ENCODE measurements at places on chromosomes 5 and 9.

DNA sequence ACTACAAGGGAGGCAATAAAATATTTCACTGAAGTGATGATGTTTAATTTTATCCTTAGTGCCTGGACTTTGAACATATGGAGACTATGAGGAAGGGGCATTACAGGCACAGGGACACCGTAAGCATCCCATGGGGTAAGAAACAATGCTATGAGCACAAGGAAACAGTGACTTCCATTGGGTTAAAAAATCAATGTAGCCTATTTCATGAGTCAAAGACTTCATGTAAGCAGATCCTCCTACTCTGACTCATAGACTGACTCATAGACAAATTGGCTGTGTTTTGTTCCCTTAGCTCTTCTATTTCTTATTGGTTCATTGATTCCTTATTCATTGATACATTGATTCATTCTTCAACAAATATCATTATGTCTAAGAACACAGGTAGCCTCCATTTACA lies 351.0 kb downstream of the PRELID2 start:
- no peak for DNase-seq

GRCh38 chr5:140381972-140382371 lies 19.7 kb upstream of the ANKHD1 start:
- DNase-seq = no peak

- DNase-seq = no peak
These were observed 16.5 kb upstream of the AHRR start for GRCh38 chr5:305050-305449.

DNA sequence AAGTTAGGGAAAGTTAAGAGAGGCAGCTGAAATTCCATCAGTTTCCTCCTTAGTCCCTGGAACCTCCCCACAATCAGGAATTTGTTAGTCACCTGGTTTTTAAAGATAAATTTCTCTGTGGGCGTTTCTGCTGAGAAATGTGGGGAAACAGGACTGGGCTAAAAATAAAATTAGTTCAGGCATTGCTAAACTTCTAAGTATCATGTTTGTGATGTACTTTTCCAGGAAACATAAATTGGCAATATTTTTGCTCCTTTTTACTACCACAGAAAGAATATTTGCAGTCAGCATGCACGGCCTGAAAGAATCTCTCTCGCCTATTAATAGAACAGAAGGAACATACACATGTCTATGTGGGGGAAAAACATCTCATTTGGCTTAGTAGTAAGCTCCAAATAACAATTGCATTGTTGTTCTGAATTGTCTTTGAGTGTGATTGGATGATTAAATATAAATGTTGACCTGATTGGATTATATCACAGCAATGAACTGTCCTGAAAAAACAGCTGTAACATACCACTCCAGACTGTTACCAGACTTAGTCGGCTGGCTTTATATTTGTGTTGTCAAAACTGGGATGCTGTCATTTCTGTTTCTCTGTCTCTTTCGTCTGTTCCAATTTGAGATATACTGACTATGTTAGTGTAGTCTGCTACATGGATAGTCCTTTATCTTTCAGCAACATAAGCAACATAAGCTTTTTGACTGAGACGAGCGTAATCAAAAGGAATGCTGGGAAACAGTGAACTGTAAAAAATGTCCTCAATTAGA lies 12.9 kb downstream of the TJP2 start:
- DNase-seq = no peak

DNA sequence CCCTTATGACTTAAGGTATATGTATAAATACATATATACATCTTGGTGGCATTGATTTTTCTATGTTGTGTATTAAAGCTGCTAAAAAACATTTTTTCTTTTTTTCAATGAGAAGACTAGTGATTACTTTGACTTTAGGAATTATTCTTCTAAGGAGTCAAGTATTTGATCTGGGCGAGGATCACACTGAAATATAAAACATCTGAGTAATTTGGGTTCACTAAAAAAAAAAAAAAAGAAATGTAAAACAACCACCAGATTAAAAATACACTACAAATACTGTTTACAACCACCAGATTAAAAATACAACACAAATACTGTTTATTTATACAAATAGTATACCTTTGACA lies 9.0 kb downstream of the UBAP1 start:
- no peak for DNase-seq

GRCh38 chr5:154276973-154277331 lies 86.4 kb downstream of the GALNT10 start:
- DNase-seq = no peak

DNA sequence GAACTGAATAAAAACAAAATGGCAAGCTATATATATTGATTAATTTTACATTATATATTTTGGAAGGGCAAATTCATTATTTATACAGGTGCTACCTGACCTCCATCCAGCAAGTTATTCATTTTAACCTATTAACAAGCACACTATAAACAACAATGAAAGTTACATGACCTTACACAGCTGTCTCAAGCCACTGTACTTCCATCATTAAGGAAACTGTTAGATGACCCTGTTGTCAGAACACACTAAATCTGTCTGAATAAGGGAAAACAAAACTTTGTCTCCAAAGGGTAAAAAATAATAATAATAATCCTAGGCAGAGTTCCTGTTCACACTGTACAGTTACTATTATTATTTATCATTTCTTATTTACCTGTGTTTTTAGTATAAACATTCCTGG lies 44.0 kb downstream of the NFIB start:
- DNase-seq = no peak

GRCh38 chr5:114010362-114010761 lies 351.5 kb upstream of the KCNN2 start:
- no peak for DNase-seq

GRCh38 chr5:134020188-134020587 lies 15.4 kb upstream of the VDAC1 start:
- no peak for DNase-seq

- DNase-seq = no peak
These were observed 223.2 kb downstream of the FSTL4 start for GRCh38 chr5:133389066-133389590.
